NCI-H1092 (cell line): ENCODE measurements at places on chromosomes 12 and 14.

GRCh38 chr12:22299294-22299912 lies 35.1 kb downstream of the ST8SIA1 start:
- no peak for DNase-seq

DNA sequence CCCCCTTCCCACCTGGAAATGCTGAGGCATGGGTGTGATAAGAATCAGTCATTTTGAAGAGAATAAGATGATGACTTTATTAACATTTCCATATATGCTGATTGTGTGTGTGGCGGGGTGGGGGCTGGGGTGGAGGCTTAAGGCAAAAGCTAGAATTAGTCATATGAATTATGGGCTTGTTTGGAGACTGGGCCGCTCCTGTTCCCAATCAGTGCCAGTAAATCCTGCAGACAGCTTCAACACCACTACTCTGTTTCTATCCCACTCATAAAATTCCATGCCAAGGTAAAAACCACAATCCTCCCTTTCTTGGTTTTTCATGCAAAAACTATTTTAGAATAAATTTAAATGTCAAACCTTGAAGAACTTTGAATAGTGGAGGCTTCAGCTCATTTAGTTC lies 29.9 kb upstream of the SLC38A2 start:
- no peak for DNase-seq

GRCh38 chr14:61569812-61570548 lies 125.3 kb upstream of the HIF1A start:
- no peak for DNase-seq

- no peak for DNase-seq
These were observed 775.7 kb downstream of the SLC6A15 start for GRCh38 chr12:84136862-84137367.

GRCh38 chr12:3712209-3712992 lies 40.5 kb downstream of the CRACR2A start:
- no peak for DNase-seq

DNA sequence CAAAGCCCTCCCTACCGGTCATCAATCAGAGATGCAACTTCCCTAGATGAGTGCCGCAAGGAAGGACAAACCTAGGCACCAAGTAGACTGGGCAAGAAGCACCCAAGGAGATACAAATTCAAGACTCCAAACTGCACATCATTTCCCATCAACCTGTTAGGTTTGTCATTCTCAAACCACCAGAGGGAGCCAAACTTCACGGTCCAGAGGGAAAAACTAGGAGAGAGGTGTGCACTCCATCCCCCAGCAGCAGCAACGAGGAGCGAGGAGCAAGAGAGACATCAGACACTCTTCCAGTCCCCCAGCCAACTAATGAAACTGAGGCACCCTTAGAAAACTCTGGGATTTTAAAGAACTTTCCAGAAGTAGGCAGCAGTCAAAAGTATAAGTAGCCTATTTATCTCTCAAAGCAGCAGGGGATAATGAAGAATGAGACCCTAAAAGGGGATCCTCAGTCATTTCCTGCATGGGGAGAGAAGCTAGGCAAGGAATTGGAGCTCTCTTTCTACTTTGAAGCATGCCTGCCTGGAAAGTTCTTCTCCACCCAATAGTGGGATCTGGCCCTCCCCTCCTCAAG lies 37.0 kb upstream of the NT5DC3 start:
- peak; percentile 56 for DNase-seq

DNA sequence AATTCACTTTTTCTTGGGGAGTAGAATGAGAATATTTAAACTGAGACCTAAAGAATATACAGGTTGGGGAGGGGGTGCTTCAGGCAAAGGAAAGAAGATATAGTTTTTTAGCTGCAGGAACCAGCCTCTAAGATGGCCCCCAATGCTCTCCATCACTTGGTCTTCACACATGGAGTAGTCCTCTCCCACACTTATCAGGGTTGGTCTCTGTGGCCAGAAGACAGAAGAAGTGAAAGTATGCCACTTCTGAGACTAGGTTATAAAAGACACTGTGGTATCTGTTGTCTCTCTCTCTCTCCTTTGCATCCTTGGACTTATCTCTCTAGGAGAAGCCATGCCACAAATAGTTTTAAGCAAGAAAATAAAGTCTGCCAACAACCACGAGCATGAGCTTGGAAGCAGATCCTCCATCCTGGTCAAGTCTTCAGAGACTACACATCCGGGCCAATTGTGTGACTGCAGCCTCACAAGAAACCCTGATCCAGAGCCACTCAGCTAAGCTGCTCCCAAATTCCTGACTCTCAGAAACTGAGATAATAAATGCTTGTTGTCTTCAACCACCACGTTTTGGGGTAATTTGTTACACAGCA lies 18.0 kb downstream of the PUS7L start:
- no peak for DNase-seq

GRCh38 chr14:104770851-104771272 lies 17.9 kb downstream of the SIVA1 start:
- no peak for DNase-seq

DNA sequence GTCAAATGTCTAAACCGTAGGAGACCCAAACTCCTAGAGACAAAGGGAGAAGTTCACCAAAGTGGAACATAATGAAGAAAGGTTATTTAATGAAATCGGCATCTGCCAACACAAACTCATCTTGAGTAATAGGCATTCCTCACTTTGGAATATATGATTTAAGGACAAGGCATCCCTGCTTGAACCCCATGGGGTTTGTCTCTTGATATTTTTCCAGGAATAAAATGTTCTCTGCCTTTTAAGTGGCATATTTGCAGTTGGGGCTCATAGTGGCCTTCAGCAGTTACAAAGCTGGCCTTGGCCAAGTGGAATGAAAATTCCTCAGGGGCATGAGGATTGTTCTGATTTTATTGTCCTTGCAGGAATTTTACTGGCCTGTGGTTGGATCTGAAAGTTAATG lies 7.1 kb downstream of the POP5 start:
- no peak for DNase-seq

- DNase-seq = peak; percentile 3
These were observed 22.7 kb downstream of the TRMT5 start for GRCh38 chr14:60958146-60958545.

GRCh38 chr14:66624336-66624937 lies 116.5 kb downstream of the GPHN start:
- DNase-seq = peak; percentile 11

DNA sequence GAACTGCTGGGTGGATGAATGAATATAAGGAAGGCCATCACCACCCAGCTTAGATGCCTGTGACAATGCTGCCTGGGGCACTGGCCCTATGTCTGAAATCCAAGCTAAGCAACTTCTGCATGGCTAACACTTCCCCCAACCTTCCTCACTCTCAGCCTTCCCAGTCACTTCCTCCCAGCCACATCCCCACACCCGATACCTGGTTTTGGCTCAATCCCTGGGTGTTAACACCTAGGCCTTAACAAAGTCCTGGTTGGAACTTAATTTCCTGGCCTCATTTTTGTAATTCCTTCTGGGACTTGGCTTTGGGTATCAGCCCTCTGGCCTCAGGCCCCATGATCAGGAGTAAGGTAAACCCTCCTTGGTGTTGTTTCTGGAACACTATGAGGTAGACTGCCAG lies 110.0 kb downstream of the EFCAB11 start:
- DNase-seq = no peak

DNA sequence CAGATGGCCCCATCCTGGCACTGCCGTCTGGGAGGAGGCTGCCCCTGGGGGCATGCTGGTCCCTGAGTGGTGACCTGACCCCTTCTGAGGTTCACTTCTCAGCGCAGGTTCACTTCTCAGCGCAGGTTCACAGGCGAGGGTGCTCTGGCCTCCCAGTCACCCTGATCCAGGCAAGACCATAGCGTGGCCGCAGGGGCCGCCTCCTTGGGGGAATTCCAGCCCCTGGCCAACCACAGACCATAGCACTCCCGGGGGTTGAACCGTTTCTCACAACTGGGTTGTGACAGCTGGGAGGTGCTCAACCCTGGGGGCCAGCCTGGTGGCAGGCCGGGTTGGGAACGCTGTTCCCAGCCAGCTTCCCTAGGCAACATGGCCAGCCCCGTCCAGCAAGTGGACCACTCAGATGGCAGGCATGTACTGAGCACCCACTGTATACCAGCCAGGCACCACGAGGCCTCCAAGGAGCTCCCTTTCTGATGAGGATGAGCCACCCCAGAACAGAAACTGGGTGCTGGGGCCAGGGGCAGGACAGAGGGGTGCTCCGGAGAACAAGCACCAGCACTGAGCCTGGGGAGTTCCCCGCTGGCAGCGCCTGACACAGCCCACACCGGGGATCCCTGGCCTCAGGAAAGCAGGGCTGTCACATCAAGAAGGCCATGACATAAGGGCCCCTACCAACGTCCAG lies 28.3 kb upstream of the ZFP36L1 start:
- DNase-seq = no peak
